Right ventricle myocardium superior (tissue), 1 donor: ENCODE measurements at places on chromosomes 12 and 14.
A peak's percentile ranks its signal among the peaks of the same experiment; 100 is the strongest.

DNA sequence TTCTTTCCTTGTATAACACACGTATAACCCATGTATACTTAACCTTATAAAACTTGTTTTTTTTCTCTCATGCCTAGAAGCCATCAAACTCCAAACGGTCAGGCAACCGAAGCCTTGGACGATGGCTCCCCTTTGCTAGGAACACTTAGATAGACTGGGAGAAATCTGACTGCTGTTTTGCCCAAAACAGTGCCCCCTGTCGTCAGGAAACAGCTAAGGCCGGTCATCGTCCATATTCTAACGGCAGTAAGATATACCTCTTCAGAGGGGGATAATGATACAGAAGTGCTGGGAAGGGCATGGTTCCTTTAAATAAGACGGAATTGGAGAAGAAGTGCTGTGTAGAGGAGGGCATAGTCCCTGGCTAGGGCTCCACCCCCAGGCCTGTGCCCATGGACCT lies 130.5 kb downstream of the SLC41A2 start:
- DNase-seq: no peak

DNA sequence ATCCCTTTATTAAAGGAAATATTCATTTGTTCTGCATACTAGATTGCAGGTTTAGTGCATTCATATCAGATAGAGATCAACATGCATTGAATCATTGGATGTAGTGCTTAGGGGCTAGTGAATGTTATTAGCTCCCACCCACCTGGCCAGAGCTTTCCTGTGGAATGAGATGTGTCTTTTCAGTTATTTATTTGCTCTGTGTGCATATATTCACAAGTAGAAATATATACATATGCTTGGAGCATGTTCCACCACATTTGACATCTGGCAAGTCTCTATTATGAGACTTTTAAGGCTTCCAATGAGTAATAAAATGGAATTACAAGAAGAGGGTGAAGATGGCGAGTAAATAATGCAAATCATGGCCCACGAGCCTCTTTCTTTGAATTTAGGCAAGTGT lies 180.0 kb upstream of the LMO3 start:
- DNase-seq: no peak

GRCh38 chr12:106273491-106273890 lies 25.7 kb upstream of the CKAP4 start:
- no peak for DNase-seq

- no peak for DNase-seq
Measured at GRCh38 chr14:73744175-73744867, 30.1 kb upstream of the PNMA1 start.

GRCh38 chr12:51118706-51119105 lies 35.3 kb upstream of the CSRNP2 start:
- DNase-seq: no peak

GRCh38 chr12:123151457-123152454 lies 866 bp upstream of the PITPNM2 start:
- DNase-seq: no peak

DNA sequence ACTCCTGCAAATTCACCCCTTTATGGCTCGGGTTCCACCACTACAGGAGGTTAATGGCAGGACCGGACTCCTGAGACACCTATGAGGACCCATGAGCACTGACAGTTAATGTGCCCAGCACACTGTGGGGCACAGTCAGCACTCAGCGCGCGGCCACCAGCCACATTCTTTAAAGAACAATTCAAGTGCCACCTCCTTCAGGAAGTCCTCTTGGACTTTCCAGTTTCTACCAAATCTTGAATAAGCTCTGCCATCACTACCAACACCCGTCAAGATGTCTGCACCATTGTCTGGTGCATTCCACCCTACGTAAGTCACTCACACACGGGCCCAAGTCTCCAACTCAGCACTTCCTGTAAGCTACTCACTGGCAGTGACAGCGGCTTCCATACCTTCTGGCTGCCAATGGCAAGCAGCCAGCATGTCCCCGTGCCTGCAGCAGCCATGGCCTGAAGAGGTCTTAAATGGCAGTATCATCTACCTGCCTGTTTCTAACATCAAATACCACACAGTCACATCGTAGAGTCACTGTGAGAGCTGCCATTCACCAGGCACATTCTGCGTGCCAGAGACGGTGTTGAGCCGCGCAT lies 48.5 kb downstream of the CDC42BPB start:
- peak; percentile 70 for DNase-seq

DNA sequence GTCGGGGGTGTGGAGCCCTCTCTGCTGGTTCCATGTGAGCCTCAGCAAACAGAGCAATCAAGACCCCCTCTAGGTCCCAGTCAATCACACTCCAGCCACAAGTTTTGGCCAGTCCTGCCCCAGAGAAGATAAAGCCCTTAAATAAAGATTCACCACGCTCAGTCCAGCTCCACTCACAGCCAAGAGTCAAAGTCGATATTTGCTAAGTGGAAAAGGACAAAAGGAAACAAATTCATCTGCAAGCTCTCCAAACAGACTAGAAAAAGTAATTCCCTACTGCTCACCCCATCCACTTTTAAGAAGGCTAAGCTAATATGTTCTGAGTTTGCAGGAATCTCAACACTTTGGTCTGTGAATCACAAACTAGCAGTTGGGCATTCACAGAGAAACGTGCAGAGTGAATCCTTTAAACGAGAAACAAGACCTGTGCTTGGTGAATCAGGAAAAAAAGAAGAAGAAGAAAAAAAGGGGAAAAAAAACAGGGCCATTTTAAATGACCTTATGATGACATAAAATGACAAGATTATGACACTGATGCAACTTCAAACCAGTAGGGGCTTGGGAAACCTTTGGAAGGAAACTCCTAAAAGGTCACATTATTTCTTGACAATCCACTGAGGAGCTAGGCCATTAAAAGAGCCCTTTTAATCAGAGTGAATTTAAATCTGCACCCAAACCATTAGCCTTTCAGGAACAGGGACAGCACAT lies 41.8 kb upstream of the FOXN3 start:
- DNase-seq: no peak

- DNase-seq: peak; percentile 68
Measured at GRCh38 chr14:92993302-92993701, 70.4 kb downstream of the CHGA start.

- DNase-seq: no peak
Measured at GRCh38 chr12:64545081-64545382, 65.3 kb upstream of the RASSF3 start.

- DNase-seq: peak; percentile 88
Measured at GRCh38 chr14:64823305-64823861, 56.3 kb downstream of the SPTB start.

GRCh38 chr12:52182384-52182783 lies 9.4 kb downstream of the KRT80 start:
- DNase-seq: no peak

DNA sequence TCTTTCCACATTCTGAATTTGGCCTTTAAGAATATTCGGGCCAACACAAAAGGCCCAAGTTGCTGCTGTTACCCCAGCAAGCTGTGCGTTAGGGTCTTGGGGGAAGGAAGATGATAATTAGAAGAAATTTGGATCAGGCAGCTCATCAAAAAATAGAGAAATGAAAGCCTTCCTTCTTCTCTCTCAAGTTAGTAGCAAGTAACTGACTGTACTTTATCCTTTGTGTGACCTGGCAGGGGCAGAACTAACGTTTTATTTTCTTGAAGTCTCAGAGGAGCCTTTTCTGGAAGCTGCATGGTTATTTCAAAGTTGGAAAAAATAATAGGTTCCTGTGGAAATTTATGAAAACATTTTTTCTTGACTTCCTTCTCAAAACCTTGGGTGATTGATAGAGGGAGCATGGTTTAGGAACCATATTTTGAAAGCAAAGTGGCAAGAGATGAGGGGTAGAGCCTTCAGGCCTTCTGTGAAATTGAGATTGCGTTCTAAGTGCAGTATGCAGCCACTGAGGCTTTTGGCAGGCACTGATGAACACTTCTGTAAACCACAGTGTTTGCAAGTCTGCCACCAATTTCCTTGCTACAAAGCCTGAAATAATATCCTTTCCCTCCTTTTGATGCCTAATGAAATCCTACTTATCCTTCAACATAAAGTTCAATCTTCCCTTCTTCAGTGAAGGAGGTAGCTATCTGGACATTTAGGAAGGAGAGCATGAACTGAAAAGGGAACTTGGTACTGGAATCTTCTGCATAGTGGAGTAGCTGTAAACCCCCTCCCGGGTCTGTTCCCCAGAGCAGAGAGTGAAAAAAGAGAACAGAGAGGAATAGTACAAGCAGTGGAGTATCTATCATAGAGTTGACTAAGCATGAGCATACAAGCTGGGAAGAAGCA lies 123.2 kb downstream of the FGD4 start:
- DNase-seq: no peak

DNA sequence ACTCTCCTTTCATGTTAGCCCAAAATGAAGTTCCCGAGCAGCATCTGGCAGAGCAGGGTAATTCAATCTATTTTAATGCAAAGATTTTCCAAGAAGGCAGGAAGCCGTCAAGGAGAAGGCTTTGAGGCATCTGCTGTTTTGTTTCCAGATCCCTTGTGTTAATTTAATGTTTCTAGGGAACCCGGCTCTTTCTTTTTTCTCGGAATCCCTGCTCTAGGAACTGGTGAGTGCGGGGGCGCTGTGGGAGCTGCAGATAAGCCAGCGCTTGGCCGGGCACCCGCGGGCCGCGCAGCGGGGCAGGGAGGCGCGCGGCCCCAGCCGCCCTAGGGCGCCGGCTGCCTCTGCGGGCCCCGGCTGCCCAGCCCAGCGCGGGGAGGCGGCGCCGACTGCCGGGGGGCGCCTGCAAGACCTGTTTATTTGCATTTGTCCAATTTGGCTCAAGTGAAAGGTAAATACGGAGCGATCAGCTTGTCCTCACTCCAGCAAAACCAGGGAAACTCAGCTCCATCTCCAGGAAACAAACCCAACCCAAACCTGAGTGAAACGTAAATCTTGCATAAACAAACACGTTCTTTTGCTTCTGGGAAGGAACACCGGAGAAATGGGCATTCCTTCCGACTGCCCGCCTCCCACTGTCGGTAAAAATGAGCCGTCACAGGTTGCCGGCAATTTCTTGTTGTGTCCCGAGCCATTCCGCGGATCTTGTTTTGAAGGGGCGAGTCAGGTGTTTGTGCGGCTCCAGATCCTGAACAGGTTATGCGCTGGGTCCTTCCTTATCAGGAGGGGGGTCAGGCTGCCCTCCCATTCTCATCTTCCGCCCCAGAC lies 65.1 kb downstream of the CRADD start:
- DNase-seq: peak; percentile 87

DNA sequence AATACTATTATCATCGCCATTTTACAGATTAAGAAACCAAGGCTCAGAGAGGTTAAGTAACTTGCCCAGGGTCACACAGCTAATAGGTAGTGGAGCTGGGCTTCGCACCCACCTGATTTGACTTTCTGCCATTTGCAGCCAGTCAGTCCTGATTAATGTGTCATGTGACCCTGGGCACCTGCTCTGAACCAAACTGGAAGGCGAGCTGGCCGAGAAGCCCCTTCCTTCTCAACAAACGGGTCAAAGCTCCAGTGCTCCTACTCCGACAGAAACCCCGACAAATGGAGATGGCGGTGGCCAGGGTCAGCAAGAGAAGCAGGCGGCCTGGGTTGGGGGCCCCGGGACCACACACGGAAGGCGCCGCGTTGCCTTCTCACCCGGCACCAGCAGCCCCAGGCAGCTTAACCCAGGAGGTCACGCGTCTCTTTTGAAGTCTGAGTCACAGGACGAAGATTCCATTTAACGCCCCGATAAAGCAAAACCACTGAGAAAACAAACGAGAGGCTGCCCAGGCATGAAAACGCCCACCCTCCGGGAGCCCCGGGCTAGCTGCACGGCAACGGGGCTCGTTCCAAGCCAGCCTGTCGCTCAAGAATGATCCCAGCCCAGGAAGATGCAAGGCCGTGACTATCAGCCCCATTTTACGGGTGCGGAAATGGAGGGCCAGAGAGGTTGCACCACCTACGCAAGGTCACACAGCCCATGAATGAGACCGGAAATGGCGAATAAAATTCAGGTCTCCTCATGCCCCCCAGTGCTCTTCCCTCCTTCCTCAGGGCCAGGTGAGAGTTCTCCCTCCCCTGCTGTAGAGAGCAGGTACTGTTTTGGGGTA lies 124.8 kb downstream of the SCARB1 start:
- no peak for DNase-seq

DNA sequence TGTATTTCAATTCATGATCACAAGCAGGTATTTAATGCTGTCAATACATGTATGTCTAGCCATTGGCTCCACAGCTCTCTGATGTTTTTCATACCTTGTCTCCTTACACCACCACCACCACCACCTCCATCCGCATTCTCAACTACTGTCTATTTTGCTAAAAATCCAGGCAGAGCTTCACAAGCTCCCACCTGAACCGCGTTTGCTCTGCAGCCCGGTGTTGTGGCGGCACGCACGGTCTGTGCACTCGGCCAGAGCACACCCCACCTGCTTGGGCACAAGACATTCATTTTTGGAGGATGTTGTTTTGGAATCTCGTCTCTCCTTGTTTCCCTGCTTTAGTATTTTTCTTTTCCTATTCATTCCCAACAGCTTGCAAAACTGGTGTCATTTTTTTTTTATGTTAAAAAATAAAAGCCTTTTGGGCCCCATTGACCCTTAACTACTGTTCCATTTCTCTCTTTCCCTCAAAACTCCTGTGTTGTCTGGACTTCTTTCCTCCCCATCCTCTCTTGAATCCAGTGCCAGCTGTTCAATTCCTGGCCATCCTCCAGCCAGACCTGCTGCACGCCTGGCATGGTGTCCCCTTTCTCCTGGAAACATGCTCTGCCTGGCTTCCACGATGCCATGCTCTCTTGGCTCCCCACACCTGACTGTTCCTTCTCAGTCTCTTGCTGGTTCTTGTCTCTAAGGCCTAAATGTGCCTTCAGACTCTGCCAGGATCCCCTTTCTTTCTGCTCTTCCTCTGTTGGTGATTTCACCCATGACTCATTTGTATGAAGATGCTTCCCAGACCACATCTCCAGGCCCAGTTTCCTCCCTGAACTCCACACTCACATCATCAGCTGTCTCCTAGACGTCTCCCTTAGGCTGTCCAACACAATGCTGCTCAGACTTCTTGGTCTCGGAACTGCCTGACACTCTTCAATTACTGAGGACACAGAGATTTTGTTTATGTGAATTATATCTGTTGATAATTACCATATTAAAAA lies 37.9 kb downstream of the PIWIL1 start:
- DNase-seq: no peak

GRCh38 chr14:100770605-100771120 lies 44.0 kb downstream of the DLK1 start:
- peak; percentile 9 for DNase-seq

DNA sequence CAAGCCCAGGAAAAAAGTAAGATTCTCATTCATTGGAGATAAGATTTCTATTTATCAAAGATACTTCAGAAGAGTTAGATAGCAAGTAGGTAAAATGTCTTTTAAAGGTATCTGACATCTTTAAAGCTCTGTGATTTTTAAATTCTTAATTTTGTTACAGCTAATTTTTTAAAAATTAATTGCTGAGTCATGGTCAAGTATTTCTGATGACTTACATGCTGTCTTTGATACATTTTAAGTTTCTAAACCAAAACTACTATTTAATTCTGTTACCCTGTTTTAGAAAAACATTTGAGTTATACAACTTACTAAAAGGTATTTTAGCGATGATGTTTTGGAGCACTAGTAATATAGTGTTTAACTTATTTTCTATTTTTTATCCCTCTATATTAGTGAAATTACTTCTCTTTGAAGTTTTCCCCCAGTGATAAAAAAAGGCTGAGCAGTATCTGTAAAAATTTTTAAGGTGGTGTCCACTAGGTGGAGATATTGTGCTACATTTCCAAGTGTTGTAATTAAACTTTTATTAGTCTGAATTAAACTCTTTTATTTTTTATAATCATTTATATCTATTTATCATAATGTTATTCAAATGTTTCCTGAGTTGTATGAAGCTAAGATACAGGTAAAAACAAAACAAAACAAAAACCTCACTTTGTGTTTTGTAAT lies 11.5 kb downstream of the ALG10 start:
- no peak for DNase-seq
